ENCODE measurements at places on chromosomes 5 and 9.

DNA sequence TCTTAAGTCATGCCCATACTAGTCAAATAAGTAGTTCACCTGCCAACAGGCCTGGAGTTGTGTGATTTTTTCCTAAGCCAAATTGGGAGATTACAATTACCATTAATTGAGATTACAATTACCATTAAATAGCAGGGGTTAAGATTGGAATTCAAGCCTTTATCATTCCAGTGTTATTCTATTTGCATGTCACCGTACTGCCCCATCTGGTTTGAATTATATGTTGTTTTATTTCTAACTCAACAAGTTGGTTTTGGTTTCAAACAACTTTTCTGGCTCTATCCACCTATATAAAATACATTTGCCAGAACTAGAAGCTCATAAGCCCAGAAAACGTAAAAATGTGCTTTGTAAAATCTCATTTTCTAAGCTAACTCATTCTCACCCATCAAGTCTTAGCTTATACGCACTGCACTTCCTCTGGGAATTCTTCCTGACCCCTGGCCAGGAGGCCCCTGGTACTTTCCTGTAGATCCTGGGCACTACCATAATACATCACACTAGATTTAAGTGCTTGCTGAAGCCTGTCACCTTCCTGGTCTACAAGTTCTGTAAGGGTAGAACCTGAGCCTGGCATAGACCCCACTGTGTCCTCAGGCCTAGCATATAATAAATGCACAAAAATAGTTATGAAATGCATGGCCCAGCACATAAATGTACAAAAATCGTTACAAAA, 242.0 kb upstream of the TRPM3 start:
- no peak for DNase-seq

DNA sequence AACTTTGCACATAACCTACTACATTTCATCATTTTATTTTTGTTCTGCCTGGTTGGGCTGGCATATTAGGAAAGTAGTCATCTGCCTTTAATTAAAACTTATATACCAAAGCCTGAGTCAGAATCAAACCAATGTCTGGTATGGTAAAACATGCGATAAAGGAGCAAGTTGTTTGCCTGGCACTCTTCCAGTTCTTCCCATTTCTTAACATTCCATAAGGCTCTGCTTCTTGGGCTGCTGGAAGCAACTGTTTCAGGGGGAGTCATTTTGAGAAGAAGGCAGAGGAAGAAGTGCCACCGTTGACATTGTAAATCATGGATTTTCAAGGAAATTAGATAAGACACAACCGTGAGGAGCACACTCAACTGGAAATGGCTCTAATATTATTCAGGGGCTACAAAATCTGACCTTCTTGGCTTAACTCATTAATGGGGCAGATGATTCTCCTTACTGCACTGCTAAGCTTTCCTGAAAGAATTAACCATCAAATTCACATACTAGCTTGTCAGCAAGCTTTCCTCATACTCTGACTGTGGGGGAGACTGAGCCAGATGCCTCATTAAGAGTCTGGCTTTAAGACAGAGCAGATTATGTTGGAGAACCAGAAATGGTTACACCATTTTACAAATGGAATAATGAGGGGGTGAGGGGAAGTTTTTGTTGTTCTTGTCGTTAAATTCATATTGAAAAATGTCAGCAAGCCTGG, 391.0 kb downstream of the TMEM232 start:
- DNase-seq = no peak

DNA sequence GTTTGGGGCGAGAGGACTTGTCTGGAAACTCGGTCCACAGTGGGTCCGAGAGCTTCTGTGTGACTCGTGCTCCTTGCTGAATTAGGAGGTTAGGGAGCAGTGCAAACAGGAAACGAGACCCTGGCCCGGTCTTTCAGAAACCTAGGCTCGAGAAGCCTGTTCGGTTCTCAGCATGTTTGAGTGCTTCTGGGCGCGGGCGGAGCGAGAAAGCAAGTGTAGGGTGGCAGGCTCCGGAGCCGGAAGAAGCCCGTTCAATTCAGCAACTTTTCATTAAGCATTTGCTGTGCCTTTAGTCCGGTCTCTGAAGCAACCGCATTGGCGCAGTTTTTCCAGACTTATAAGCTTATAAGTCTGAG, 547 bp downstream of the CLTA start:
- peak; percentile 53 for DNase-seq

DNA sequence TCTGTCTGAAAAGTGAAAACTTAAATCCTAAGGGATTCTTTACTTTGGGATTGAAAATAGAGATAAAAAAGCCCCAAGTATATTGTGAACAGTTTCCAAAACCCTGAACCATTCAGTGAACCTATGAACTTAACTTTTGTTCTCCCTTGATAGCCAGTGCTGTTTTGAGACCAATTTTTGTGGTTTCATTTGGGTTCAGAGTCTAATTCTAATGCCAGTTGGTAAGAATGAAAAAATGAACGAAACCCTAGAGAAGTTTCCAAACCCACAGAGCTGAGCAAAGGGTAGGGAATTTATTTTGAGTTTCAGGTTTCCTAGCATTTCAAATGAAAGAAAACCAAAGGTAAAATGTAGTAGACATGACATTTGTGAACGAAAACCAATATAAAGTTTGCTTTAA, 1366.8 kb downstream of the EFNA5 start:
- DNase-seq = no peak

DNA sequence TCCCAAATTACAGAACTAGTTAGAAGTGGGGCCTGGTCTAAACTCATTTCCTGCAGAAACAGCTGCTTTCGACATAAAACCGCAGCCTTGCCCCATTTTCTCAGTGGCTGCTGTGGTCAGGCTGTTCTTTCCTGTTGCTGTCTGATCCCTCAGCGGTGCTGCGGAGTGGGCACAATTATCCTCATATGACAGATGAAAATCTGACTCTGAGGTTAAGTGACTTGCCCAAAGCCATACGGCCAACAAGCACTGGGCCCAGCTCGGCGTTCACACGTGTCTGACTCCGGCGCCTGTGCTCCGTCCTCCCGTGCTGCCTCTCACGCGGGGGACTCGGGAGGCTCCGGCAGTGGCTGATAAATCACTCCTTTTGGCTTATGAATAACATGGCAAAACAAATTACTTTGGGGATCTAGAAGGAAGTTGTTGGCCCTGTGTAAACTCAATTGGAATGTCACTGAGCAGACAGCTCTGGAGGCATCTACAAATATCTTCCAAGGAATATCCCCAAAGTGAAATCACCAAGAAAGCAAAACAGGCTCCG, 142.6 kb upstream of the LMX1B start:
- DNase-seq = peak; percentile 72

All from activated CD4-positive, alpha-beta T cell treated with anti-CD3 and anti-CD28 coated beads, Interleukin-2, amount 50 U/mL, for 48 hours (primary cell).